ENCODE measurements at places on chromosomes 2 and 18.

DNA sequence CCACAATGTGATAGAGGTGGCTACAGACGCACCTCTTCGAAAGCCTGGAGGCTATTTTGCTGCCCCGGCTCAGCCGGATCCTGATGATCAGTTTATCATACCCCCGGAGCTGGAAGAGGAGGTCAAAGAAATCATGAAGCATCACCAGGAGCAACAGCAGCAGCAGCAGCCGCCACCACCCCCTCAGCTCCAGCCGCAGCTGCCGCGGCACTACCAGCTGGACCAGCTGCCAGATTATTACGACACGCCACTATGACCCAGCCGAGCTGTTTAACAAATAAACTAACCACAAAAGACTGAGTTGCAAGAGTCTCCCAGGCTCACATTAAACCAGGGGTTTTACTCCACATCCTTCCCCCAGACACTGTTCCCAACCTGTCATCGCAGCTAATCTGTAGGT lies 263.8 kb downstream of the PHLPP1 start:
- no peak for DNase-seq

- DNase-seq: no peak
Measured at GRCh38 chr18:27948986-27949385, 227.9 kb downstream of the CDH2 start.

DNA sequence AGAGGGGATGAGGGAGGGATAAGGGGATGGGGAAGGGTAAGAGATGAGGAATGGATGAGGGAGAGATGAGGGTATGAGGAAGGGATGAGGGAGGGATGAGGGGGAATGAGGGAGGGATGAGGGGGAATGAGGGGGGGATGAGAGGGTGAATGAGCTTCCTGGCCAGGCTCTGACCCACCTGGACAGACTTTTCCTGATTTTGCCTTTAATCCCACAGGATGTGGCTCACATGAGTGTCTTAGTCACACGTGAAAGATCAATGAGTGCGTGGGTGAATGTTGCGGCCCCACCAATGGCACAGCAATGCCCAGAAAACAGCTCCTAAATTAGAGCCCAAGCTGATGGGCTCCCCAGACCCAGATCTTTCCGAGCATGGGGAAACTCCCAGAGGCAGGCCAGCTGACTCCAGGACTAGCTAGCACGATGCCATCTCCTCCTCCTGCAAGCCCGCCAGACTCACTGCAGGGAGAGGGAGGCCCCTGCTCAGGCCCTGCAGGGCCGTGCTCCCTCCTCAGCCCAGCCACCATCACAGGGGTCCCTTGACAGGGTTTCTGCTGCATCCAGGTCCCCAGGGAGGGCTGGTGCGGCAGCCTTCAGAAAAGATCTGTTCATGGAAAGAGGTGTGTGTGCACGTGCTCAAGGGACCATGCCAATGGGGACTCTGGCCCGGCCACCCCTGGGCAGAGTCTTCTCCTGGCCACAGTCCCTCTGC lies 41.4 kb downstream of the AQP12A start:
- DNase-seq: no peak

DNA sequence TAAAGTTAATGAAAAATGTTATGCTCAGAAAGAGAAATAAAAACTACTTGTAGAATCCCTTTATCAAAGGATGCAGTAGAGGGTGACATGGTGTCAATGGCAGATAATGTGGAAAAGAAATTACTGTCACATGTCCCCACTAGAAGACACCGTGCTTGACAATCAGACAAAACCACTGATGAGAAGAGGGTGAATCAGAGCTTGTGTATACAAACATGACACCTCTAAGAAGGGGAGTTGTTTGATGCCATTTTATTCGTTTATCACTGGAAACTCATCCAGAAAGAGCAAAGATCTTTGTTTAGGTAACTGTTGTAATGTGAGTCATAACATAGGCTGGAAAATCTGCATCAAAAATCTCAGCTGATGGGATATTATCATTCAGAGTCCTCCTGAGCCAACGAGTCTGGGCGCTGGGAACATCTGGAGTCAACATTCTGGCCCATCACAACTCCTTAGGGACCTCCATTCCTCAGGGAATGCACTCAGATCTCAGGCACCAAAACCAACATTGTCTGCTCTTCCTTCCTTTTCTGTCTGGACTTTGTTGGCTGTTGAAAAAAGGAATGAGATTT lies 49.5 kb upstream of the RAB12 start:
- DNase-seq: no peak
